Stimulated activated CD8-positive, alpha-beta memory T cell treated with anti-CD3 and anti-CD28 coated beads, Interleukin-15, amount 100 ng/mL, for 4 hours (primary cell): ENCODE measurements at places on chromosomes 7 and 10.

- DNase-seq = no peak
Observed at GRCh38 chr10:32000937-32001336, 55.3 kb downstream of the KIF5B start.

GRCh38 chr10:43861966-43862751 is 213.5 kb upstream of the ZNF32 start:
- DNase-seq = no peak

- no peak for DNase-seq
Observed at GRCh38 chr10:48462482-48463020, 142.3 kb downstream of the ARHGAP22 start.

GRCh38 chr10:26509307-26509706 is 71.2 kb downstream of the APBB1IP start:
- DNase-seq = no peak

- DNase-seq = no peak
Observed at GRCh38 chr10:117163061-117163953, 25.2 kb upstream of the VAX1 start.

- no peak for DNase-seq
Observed at GRCh38 chr7:133293384-133294160, 40.7 kb downstream of the EXOC4 start.

DNA sequence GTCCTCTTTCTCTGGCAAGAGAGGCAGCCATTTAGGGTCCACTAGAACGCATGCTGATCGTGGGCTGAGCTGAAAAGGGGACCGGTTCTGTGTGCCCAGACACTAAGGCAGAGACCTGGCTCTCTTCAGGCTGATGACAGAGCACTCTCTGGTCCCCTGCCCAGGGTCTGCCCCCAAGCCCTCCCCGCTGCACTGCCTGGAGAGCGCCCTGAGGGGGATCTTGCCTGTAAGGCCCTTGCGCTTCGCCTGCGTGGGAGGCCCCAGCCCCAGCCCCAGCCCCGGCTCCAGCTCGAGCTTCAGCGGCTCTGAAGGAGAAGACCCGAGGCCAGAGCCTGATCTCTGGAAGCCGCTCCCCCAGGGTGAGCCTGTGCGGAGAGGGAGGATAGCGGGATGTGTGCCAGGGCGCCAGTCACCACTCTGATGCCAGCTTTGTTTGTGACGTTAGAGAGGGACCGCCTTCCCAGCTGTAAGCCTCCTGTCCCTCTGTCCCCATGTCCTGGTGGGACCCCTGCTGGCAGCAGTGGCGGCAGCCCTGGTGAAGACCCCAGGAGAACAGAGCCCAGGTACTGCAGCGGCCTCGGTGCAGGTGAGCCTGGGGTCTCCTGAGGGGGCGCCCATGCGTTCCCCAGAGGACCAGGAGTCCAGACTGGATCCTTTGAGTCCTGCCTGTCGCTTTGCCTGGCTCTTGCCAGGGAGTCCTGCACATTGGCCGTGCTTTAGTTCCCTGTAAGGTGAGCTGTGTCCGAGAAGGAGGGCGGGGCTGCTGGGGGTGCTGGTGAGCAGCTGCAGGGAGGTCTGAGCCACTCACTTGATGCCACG is 43.2 kb downstream of the ZNF467 start:
- no peak for DNase-seq

- no peak for DNase-seq
Observed at GRCh38 chr10:50554376-50554994, 69.3 kb downstream of the SGMS1 start.

DNA sequence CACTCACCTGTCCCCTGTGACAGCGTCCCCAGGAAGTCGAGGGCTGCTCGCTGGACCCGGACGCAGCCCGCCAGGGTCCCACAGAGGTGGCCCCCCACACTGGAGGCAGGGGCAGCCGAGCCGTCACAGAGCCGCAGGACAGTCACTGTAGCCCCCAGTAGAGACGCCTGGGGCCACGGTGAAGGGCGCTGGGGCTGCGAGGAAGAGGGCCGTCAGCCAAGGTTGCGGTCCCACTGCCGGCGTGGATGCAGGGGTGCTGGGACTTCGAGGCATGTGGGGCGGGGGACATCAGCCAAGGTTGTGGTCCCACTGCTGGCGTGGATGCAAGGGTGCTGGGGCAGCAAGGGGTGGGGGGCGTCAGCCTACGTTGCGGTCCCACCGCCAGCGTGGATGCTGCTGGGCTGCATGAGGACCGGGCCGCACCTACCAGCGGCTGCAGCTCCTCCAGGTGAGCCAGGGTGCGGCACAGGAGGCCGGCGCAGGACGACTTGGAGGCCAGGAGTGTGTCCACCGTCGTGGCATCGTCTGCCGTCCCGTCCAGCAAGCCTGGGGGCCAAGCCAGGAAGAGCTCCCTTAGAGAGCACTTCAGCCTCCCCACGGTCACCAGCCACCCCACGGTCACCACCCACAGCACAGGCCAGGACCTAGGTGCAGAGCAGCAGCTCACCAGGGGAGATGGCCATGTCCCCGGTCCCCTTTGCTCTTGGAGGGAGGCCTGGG is 13.9 kb downstream of the BRAT1 start:
- no peak for DNase-seq

DNA sequence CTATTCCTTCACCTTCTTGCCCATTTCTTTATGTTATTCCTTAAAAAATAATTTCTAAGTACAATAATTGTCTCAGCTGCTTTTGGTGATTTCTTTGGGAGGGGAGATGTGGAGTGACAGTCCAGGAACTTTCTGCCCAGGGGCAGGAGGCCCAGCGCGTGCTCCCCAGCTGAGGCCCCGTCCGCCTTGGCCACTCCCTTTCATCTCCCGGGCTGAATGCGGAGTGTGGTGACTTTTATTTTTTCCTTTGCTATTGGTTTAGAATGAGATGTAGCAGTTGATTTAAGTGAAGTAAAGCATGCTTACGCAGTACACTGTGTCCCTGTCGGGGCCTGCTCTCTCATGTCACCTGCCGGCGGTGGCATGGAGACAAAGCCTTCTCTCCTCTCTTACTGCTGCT is 141.6 kb downstream of the MGMT start:
- no peak for DNase-seq
